ENCODE measurements at places on chromosomes 11 and 22.
A peak's percentile ranks its signal among the peaks of the same experiment; 100 is the strongest.

- no peak for DNase-seq
Observed at GRCh38 chr22:17982572-17983141, 41.7 kb downstream of the MICAL3 start.

- DNase-seq = no peak
Observed at GRCh38 chr11:36227044-36227443, 62.2 kb downstream of the COMMD9 start.

- DNase-seq = no peak
Observed at GRCh38 chr11:12008790-12009616, 577 bp upstream of the DKK3 start.

DNA sequence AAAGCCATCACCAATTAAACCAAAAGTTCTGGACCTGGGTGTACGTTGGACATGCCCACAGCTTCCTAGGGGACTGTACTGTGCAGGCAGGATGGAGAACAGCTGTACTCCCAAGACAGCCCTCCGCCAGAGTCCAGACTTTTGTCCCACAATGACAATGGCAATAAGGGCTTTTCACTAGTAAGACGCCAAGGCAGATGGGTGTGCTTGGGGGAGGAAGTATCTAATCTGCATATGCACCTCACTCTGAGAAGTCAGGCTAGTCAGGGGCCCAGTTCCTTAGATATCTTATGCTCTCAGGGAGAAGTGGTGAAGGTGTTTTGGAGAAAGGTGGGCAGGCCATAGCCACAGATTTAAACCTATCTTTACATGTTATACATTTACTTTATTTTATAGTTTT is 85.1 kb upstream of the USP47 start:
- DNase-seq = no peak

DNA sequence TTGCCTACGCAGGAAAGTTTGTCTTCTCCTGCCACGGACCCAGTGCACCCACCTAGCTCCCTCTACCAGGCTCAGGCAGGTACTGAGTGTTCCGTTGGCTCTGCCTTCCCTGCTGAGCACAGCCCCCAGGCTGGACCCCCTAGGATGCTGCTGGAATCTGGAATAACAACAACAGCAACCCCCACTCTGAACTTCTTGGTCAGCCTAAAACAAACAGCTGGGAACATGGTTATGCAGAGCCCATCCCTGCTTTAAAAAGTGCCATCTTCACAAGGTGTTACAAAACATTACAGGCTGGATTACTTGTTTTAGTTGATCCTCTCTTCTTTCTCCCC is 1.8 kb downstream of the OPCML start:
- no peak for DNase-seq

DNA sequence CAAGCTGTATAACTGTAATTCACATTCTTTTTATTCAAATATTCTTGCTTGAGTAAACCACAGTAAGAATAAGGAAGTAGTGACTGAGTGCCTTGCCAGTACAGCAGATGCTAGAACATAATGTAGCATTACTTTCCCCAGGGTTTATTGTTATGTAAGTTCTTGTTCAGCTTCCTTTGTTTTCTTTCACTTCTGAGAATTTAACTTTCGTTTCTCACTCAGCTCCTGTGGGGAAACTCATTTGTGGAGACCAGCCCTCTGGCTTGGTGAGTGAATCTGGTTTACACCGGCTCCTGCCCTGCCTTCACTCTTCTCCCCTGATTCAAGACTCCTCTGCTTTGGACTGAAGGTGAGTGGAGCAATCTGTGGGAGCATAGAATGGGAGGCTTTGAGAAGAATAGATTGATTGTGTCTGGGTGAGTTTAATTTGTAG is at the start of gene TRIM22:
TSS of gene TRIM22 (plus strand) at position 240 of the 433 bp plus-strand sequence. CDS start 6,443 bp downstream, outside the sequence.
- no peak for DNase-seq

- no peak for DNase-seq
Observed at GRCh38 chr11:47466201-47466600, 17.3 kb upstream of the RAPSN start.

DNA sequence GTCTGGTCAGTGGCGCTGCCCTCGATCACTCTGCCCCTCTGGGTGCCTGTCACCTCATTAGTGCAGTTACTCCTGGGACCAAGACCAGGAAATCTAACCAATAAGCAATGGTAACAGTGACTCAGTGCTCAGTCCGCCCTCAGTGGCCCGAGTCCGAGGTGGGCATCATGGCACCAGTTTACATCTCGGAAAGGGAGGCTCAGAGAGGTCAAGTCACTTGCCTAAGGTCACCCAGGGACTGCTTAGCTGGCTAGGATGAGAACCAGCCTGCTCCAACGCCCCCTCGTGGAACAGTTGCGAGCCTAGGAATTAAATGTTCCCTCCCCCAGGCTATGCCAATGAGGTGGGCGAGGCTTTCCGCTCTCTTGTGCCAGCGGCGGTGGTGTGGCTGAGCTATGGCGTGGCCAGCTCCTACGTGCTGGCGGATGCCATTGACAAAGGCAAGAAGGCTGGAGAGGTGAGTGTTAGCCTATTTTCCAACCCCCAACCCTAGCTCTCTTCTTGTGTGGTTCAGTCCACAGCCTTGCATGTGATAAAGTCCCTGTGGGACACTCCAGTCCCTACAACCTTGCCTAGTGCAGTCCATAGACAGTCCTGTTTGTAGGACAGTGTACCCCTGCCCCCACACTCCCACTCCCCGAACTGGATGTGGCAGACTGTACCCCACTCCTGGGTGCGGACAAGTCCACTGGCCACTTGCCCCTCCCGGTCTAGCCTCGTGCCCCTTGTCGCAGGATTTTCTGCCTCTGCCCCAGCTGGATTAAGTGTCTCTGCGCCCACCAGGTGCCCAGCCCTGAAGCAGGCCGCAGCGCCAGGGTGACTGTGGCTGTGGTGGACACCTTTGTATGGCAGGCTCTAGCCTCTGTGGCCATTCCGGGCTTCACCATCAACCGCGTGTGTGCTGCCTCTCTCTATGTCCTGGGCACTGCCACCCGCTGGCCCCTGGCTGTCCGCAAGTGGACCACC is 1.1 kb downstream of the MTFP1 start:
- peak; percentile 61 for DNase-seq

DNA sequence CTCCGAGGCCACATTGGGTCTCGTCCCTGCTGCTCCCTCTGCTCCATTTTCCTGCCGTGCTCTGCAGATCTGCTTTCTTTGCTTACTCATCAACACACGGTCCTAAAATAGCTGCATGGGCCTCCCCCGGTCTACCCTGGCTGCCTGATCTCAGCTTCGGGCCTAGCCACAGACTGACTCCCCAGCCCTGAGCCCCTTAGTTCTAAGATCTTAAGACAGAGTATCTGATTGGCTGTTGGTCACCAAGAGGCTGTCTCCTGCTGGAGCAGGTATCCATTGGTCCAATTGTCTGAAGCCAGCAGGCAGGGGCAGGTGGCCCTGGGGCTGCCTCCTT is 53.7 kb upstream of the NECTIN1 start:
- no peak for DNase-seq

GRCh38 chr11:2096919-2097301 is 42.3 kb downstream of the IGF2 start:
- no peak for DNase-seq

- no peak for DNase-seq
Observed at GRCh38 chr11:114070464-114071139, 11.1 kb downstream of the ZBTB16 start.

GRCh38 chr11:94604482-94604881 is 37.3 kb downstream of the PIWIL4 start:
- DNase-seq = no peak

DNA sequence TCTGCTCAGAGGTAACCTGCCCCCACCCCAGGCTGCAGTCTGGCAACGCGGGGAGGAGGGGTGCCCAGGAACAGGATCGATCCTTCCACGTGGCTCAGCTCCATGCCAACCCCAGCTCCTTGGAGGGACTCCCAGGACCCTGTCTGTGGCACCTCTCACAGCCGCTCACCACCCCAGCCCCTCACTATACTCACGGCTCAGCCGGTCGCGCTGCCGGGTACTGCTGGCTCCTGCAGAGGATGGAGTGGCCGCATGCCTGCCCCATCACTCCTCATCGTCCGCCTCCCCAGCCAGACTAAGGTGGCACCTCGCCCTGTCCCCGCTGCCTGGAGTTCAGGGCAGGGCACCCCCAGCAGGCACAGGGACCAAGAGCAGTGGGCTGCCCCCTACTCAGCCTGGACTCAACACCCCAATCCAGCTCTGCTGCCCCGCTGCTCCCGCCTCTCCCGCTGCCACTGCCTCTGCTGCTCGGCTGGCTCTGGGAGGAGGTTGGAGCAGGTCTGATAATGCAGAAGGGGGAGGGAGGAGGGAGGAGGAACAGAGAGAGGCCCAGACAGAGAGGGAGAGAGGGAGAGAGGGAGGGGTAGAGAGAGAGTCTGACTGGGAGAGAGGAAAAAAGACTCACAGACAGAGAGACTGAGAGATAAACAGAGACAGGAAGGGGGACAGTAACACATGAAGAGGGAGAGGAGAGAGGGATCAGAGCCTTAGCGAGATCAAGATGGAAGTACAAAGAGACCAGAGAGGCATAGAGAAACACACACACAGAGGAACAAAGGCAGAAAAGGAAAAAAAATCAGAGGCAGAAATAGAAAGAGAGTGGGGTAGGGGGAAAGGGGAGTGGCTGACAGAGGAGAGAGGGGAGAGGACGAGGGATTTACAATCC is at the start of gene PDE2A:
TSS of gene PDE2A (minus strand) at position 480 of the 886 bp plus-strand sequence. CDS start at position 265, 215 bp downstream.
- peak; percentile 49 for DNase-seq

- no peak for DNase-seq
Observed at GRCh38 chr22:17724678-17725499, 49.4 kb downstream of the BID start.

GRCh38 chr11:116033931-116034553 is 529.8 kb upstream of the CADM1 start:
- DNase-seq = peak; percentile 80

GRCh38 chr11:77039491-77040400 is 5.5 kb downstream of the B3GNT6 start:
- no peak for DNase-seq

- DNase-seq = no peak
Observed at GRCh38 chr11:66652651-66653050, 14.1 kb downstream of the RBM4 start.

GRCh38 chr11:65488273-65489034 is 10.4 kb upstream of the MALAT1 start:
- no peak for DNase-seq

- DNase-seq = no peak
Observed at GRCh38 chr11:71176812-71177211, 75.6 kb downstream of the SHANK2 start.

GRCh38 chr11:20047769-20048154 is 112.5 kb downstream of the DBX1 start:
- DNase-seq = no peak

GRCh38 chr22:50185375-50186087 is at the start of gene TRABD:
TRABD (plus strand) TSS chr22:50185913; CDS start chr22:50193061, 7,148 bp downstream.
- DNase-seq = peak; percentile 68

GRCh38 chr22:43541022-43541421 is 129.2 kb downstream of the MPPED1 start:
- no peak for DNase-seq

- DNase-seq = no peak
Observed at GRCh38 chr11:19466314-19466713, 225.6 kb upstream of the E2F8 start.

DNA sequence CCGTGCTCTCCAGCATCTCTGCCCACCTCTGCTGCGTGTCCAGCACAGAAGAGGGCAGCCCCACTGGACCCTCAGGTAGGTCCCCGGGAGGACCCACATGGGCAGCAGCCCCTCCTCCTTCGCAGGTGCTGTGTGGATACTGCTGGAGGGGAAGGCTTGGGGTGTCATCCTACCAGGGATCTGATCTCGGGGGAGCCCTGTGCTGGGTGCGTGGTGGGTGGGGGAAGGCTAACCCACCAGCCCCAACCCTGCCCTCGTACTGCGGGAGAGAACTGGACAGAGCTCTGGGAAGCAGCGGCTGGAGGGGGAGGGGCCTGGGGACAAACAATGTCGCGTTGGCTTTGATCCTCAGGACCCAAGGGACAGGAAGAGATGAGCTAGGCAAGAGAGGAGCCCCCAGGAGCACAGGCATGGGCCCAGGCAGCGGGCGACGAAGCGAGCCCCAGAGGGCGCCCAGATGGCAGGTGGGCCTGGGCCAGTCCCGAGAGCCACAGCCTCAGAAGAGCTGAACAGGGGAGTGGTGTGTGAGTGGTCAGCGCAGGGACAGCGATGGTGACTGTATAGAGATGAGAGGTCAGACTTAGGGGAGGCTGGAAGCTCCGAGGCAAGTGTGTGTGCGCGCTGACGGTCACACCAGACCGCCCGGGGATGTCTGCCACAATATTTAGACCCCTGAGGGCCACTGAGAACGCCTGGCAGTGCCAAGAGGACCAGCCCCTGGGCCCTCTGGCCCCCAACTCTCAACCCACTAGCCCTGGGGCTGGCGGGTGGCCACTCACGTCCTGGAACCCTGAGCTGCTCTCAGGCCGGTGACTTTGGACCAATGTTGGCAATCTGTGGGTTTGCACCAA is 1.4 kb upstream of the PIM3 start:
- DNase-seq = no peak

DNA sequence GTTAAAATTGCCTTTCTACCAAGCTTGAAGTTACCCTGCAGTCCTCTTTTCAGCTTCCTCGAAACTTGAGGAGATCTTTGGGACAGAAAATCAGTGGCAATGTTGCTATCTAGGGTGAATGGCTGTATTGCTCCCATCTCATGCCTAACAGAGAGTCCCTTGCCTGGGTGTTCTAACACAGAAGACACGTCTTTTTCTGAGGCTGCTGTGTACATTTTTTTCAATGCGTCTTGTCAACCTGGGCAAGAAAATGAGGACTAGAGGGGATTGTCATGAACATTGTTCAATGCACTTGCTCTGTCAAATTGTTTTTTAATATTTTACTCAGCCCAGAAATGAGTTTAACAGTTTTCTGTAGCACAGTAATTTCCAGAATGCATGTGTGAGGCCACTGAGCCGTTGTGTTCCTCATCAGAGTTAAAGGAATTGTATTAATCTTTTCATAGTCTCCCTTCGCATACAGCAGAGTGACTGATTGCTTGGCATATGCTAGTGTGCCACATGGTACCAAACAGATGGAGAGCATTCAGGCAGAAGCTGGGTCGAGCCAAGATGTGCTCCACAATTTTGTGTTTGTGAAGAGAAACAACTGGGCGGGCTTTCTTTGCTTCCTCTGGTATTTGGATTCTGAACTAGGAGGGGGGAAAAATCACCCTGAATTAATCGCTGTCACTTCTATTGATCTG is 86.0 kb downstream of the CASP12 start:
- no peak for DNase-seq

- no peak for DNase-seq
Observed at GRCh38 chr11:12989428-12990161, 19.5 kb upstream of the RASSF10 start.
